Stimulated activated CD4-positive, alpha-beta T cell treated with anti-CD3 and anti-CD28 coated beads, Interleukin-2, amount 100 ng/mL, for 24 hours (primary cell): ENCODE measurements at places on chromosomes 1 and 21.
A peak's percentile ranks its signal among the peaks of the same experiment; 100 is the strongest.

GRCh38 chr1:157878059-157878458 is 36.5 kb upstream of the CD5L start:
- DNase-seq = no peak

DNA sequence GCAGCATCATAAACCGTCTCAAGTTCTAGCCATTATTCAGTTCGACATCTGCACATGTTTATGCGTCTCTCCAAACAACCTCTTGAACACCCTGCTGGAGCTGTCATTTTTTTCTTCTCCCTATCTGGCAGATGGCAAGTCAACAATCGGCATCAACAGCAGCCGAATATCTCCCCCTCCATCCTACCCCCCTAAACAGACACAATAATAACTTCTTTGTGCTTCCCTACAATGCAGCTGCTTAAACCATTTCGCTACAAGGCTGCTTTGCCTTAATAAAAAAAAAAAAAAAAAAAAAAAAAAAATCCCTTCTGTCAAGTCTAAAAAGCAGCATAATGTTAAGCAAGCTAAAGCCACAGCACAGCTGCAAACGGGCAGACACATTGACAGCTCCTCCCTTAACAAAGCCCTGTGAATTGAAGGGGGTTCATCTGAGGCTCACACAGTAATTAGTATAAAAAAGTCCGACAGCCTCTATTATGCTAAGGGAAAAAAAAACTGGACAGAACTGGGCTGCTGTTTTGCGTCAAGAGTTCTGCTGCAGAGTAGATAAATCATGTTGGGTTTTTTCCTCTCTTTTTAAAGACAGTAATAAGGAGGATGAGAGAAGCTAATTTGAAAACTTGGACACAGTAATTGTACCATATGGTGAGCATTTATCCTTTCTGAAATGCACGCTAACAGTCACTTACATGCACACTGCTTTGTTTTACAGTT is 136.4 kb downstream of the AKT3 start:
- DNase-seq = no peak

DNA sequence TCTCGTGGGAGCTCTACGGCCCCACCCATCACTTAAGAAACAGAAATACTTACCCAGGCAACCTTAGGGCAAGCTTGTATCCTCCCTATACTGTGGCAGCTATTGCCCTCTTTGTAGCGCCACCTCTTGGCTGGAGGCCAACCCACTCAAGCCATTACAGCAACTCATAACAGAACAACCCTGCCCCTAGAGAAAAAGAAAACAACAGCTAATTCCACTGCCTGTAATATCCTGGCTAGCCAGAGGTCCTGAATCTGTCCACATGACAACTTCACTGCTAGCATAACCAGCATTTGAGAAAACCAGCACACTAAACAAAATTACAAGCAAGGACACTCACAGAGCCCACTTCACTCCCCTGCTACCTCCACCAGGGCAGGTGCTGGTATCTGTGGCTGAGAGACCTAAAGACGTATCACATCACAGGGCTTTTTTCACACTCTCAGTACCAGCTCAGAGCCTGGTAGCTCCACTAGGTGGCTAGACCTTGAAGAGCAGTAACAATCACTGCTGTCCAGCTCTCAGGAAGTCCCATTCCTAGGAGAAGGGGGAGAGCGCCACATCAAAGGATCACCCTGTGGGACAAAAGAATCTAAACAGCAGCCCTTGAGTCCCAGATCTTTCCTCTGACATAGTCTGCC is 14.5 kb upstream of the MX1 start:
- no peak for DNase-seq

- DNase-seq = no peak
Observed at GRCh38 chr1:42163536-42164503, 725 bp downstream of the GUCA2A start.

DNA sequence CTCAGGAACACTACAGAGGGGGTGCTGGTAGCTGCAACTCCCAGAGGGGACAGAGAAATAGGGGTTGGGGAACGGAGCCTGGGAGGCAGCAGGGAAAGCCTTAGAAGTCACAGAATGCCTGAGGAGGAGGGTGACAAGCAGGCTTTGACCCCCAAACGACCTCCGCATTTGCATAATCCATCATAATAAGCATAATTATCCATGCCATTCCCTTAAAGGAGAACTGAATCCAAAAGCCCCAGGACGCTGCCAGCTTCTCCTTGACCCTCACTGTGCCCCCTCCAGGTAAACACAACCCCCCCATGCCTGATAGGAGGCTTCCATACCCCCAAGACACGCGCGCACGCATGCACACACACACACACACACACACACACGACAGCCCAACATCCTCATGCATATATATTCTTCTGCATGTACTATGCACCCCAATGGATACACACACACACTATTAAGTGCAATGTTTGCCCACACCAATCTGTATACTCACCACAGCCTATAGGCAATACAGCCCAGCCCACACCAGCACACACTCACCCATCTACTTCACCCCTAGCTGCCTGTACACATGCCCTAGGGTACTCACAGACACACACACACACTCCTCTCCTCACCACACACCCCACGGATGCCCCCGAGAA is 27.8 kb downstream of the SDC3 start:
- DNase-seq = no peak

- no peak for DNase-seq
Observed at GRCh38 chr1:200638073-200638472, 17.5 kb upstream of the KIF14 start.

GRCh38 chr1:33875862-33876261 is 12.0 kb downstream of the HMGB4 start:
- no peak for DNase-seq

DNA sequence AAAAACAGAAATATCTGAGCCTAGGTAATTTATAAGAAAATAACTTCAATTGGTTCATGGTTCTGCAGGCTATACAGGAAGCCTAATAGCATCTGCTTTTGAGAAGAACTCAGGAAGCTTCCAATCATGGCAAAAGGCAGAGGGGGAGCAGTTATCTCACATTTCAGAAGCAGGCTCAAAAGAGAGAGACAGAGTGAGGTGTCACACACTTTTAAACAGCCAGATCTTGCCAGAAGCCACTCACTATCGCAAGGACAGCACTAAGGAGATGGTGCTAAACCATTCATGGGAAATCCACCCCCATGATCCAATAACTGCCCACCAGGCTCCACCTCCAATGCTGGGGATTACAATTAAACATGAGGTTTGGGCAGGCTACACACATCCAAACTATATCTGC is 25.5 kb downstream of the RGS18 start:
- no peak for DNase-seq

GRCh38 chr1:231062500-231063270 is 22.6 kb upstream of the FAM89A start:
- no peak for DNase-seq

- DNase-seq = no peak
Observed at GRCh38 chr1:235857756-235858155, 8.9 kb downstream of the LYST start.

DNA sequence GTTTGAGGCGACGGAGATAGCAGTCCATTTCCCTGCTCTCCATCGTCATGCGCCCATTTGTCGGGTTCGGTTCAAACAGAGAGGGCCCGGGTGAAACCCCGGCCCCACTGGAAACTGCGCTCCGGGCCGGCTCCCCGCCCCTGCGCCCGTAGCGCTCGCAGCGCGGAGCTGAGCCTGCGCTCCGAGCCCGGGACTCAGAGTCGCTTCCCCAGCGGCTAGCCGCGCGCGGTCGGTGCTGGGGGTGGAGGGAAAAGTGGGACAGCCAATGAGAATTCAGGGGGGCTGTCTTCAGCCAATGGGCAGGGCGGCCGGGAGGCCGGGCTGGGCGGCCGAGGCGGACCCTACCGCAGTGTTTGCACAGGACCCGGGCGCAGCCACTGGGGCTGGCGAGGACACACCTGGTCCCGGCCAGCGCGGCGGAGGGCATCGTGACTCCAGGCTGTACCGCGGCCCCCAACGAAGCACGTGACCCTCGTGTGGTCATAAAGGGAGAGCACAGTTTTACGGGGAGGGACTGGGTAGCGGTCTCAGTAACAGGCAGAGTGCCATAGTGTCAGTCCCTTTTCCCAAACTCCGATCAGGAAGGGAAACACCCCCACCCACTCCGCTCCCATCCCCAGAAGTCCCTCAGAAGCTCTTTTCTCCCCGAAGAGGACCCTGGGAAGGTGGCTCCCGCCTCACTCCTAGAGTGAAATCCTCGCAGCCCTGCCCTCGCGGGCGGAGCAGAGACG is at the start of gene INKA2:
INKA2 (minus strand) TSS at position 202 of the 731 bp plus-strand sequence; CDS start at position 49, 153 bp downstream.
- peak; percentile 86 for DNase-seq

- no peak for DNase-seq
Observed at GRCh38 chr1:41498804-41499203, 14.3 kb upstream of the EDN2 start.

GRCh38 chr1:192713921-192714320 is 78.0 kb downstream of the RGS13 start:
- no peak for DNase-seq

DNA sequence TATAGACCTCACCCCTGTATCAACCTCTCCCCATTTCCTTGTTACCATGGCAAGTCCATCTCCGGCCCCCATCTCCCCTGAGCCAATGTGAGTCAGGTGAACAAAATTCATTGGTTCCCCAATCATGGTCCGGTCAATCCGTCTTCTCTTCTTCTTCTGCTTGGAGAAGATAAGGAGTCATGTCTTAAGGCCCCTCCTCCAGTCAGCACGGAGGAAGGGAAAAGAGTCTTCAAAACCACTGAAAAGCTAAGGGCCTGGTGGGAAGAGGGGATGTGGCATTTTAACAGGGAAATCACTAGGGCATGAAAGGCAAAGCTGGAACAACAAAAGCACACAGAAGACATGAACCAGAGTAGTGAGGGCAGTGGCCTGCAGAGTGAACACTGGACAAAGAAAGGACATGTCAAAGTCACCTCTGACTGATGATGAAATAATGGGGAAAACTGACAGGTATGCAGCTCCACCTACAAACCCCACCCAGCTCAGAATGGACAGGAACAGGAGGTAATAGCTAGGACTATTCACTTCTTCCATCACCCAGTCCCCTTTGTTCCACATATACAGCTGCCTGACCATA is 4.4 kb downstream of the CDC42SE1 start:
- DNase-seq = no peak

DNA sequence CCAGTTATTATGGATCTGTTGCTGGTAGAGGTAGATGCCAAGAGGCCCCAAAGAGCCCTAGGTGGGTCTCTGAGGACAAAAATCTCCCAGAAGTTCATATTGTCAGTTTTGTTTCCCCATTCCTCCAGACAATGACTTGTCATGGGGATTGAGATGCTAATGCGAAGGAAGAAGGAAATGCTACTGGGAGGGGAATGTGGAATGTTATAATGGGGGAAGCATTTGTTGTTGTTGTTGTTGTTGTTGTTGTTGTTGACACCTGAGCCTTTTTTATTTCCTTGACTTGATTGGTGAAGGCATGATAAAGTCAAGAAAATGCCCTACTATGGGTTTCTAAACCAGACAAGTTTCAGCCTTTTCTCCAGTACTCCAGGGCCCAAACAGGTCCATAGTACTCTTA is 108.9 kb downstream of the BEND5 start:
- DNase-seq = no peak

DNA sequence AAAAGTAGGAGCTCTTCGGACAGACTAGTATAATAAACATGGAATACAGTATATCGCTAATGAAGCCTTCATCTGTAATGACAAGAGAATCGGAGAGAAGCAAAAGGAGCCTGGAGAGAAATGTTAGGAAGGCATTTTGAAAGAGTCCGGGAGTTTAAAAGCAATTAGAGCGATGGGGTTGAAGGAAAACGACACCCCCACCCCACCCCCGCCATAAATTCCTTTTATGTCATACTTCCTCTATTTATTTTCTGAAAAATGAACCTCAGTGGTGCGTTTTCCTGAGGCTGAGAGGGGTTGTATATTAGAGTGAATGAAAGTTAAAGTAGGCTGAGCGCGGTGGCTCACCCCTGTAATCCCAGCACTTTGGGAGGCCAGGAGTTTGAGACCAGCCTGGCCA is 635 bp upstream of the APH1A start:
- DNase-seq = no peak

- no peak for DNase-seq
Observed at GRCh38 chr1:172699695-172700227, 40.9 kb downstream of the FASLG start.

DNA sequence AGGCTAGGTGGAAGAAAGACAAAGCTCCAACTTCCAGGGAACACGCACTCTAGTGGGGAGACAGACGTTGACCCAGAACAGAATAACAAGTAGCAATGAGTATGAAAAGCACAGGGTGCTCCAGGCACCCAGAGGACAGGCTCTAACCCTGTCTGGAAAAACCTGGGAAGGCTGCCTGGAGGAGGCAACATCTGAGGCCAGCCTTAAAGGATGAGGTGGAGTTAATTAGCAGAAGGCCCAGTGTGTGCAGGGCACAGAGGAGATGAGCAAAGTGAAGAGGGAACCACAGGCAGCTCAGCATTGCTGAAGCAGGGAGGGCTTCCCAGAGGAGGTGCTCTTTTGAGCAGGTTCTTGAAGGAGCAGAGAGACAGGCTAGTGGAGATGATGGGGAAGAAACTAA is 126.7 kb upstream of the KLHDC7A start:
- no peak for DNase-seq

DNA sequence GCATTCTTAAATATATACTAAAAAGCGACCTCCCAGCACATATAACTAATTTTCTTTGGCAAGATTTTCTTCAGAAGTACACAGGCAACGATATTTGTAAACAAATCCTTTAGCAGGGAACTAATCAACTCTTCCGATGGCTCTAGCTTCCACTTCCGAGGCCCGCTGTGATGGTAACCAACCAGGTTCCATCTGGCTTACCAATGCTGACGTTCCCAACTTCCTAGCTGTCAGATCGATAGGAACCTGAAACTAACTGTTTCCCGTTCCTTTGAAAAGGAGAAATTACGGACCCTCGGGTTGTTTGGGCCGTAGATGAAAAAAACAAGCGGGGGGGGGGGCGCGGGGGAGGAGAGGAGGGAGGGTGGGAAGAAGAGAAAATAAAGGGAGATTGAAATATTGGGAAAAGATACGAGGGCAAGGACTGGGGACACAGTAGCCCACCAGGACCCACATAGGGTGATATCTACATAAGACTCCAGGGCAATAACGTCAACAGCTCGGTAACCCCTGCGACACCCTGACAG is 513 bp downstream of the GTF2B start:
- DNase-seq = peak; percentile 32

DNA sequence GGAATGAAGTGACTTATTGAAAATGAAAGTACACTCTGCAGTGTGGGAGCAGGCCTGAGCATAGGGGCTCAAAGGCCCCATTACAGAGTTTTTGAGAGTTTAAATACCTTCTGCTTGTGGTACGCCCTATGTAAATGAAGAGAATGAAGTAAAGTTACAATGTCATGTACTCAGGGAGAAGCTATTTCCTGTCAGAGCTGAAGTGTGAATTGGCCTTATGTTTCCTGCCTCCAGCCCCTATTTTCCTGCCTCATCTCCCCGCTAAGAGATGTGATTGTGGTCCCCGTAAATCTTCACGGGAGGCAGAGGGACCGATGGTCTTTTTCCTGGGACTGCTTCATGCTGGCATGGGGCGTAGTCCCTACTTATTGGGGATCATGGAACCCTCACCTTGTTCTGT is 2.5 kb upstream of the ZNF683 start:
- no peak for DNase-seq

GRCh38 chr1:111275079-111275478 is 15.6 kb upstream of the CHIA start:
- DNase-seq = peak; percentile 53

- no peak for DNase-seq
Observed at GRCh38 chr1:30140566-30140965, 582.8 kb downstream of the MATN1 start.

GRCh38 chr1:25754470-25755181 is 45.4 kb upstream of the SELENON start:
- DNase-seq = peak; percentile 29

GRCh38 chr1:54391450-54392209 is 14.6 kb downstream of the SSBP3 start:
- DNase-seq = no peak
